Epithelial cell of esophagus (primary cell): ENCODE measurements at places on chromosomes 2 and 18.

DNA sequence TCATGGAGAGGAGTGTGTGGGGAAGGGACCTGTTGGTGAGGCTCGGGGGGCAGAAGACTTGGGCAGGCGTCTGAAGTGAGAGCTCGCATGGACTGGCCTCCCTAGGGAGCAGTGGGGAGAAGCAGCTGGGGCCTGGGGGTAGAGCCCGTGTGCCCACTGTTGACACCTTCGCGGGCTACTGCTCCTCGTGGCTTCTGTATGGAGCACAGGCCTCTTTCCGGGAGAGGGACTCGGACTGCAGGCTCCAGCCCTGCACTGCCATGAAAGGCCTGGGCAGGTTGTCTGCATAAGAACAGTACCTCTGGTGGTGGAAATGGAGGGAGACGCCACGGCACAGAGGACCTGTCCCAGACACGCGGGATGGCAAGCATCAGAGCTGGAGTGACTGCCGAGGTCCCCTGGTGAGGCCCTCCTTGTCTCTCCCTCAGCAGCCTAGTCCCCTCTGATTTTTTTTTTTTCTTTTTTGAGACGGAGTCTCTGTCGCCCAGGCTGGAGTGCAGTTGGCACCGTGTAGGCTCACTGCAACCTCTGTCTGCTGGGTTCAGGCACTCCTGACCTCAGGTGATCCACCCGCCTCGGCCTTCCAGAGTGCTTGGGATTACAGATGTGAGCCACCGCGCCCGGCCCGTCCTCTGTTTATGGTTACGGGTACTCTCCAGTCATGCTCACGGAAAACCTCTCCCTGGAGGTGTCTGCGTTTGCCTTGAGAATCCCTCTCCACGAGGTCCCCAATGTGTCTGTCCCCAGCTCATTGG, 44.7 kb upstream of the PTMA start:
- DNase-seq = no peak

- no peak for DNase-seq
These were observed 412.5 kb upstream of the SPHKAP start for GRCh38 chr2:228594012-228594411.

DNA sequence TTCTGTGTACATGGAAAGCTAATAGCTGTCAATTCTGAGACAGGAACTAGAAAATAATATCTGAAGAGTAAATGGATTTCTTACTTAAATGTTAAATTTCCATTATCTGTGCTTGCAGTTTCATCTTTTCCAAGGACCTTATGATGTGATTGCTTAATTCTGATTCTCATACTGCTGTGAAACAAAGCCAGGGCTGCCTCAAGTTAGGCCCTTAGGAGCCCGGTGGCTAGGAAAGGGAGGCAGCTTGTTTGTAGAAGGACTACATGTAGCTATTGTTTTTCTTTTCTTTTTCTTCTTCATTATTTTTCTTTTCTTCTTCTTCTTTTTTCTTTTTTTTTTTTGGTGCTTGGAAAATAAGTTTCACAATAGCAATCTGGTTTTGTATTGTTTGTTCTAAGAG, 50.5 kb downstream of the XRCC5 start:
- no peak for DNase-seq

DNA sequence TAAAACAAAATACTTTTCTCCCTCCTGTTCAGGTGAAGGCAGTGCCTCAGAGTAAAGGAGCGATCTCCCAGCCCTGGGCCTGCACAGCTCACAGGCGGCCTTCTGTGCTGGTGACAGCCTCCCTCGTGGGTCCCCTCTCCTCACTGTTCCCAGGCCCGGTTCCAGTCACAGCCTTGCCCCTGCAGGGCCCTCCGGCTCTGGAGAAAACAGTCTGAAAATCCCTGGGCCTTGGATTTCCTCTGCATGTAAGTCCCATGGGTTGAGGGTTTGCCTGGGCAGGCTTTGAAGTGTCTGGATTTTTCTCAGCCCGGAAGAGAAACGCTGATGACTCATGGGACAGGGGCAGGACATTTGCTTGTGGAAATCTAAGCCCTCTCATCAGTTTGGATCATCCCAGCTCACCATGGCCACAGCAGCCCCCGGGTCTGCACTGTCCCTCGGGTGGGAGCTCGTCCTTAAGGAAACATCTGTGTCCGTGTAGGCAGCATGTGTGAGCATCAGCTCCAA, 186.1 kb upstream of the RAB12 start:
- DNase-seq = peak; percentile 78

- peak; percentile 80 for DNase-seq
These were observed 243.9 kb downstream of the NR4A2 start for GRCh38 chr2:156088587-156088986.

GRCh38 chr2:111685342-111685741, 198.7 kb downstream of the ANAPC1 start:
- no peak for DNase-seq

DNA sequence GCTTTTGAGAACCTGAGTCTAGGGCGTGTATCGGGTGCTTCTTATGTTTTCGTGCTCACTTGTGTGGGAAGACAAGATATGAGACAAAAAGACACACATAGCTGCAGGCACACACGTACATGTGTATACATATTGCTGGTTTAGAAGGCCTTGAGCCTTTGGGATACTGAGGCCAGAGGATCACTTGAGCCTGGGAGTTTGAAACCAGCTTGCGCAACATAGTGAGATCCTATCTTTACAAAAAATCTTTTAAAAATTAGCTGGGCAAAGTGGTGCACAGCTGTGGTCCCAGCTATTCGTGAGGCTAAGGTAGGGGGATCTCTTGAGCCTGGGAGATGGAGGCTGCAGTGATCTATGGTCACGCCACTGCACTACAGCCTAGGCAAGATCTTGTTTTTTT, 18.8 kb upstream of the NEDD4L start:
- no peak for DNase-seq

- DNase-seq = no peak
These were observed 813.3 kb downstream of the DCC start for GRCh38 chr18:53153281-53153680.

GRCh38 chr2:241609859-241610793, 26.8 kb downstream of the THAP4 start:
- DNase-seq = peak; percentile 91

DNA sequence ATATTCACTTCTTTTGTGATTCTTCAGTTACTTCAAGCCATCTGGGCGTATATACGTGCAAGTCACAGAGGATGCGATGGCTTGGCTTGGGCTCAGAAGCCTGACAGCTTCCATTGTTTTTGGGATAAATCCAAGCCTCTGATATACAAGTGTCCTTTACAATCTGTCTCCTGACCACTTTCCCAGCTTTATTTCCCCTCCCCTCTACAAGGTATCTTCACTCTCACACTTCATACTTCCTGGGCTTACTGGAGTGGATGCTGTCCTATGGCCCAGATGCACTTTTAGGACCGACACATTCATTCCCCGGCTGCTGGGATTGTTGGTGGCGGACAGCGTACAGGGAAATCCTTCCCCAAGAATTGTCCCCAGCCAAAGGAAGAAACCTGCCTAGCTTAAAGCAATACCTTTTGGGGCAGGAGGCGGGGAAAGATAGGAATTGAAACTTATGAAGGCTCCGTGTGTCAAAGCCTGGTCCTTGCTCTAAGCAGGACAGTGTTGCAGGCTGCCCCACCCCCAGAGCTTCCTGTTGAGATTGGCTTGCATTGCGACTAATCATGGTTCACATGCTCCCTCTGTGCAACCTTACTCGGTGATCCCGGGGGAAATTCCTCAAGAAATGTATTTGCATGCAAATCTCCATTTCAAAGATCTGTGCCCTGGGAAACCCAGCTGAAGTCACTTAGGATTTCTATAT, 802.9 kb upstream of the ID2 start:
- no peak for DNase-seq

GRCh38 chr18:62784966-62785413, 69.6 kb downstream of the PHLPP1 start:
- DNase-seq = no peak

DNA sequence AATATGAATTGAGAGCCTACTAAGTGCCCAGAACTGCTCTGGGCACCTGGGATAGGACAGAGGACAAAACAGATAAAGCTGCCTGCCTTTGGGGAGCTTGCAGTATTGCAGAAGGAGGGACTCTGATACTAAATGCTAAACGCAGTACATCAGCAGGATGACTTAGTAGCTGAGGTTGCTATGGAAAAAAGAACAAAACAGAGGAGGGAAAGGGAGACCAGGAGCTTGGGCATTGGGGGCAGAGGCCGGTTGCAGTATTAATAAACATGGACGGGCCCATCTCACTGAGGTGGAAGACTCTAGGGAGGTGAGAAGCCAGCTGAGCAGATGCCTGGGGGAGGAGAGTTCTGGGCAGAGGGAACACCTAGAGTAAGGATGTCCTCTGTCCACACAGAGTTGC, 66.1 kb upstream of the SP3 start:
- no peak for DNase-seq

DNA sequence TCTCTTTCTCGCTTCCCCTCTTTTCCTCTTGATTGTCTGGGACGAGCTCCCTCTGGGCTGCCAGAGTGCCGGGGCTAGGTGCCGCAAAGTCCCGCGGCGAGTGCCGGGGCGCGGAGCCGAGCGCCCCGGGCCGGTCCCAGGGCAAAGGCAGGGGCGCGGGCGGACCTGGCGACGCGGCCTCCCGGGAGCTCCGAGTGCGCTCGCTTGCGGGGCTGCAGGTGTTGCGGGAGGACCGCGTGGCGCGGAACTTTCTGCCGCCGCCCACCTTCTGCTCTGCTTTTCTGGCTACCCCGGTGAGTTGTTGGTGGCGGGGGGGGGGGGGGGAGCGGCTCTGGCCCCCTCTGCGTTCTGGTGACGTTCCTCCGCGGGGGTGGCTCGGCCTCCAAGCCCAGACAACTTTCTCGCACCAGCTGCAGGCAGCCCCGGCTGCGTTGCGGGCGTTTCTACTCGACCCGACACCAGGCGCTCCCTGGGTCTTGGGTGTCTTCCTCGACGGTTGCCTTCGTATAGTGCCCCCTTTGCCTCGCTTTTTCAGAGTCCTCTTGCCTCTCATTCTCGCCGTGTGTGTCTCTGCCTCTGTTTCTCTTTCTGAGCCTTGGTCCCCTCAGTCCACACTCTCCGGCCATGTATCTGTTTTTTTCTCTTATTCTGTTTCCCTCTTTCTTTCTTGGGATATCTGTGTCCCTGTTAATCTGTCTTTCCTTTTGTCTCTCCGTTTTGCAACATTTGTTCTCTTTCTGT, 759 bp downstream of the GALNT13 start:
- no peak for DNase-seq

GRCh38 chr18:63444580-63444979, 22.3 kb upstream of the VPS4B start:
- peak; percentile 98 for DNase-seq

DNA sequence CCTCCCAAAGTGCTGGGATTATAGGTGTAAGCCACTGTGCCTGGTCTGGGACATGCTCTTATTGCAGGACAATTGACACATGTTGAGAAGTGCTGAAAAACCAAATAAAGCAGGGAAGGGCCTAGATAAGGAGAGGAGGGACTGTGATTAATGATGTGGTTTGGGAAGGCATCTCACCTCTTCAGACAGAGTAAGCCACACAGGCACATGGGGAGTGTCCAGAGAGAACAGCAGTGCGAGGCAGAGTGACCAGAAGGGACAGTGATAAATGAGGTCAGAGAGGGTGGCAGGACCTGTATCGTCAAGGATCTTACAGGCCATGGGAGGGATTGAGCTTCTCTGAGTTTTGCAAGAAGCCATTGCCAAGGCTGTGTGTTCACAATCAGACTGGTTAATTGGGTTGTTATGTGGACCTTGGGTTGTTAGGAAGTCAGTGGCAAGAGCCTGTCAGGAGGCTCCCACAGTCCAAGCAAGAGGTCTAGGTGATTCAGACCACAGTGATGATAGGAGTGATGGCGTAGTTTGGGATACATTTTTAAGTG, 58.5 kb downstream of the EIF5B start:
- DNase-seq = no peak

- no peak for DNase-seq
These were observed 539.0 kb downstream of the SOX11 start for GRCh38 chr2:6231166-6231565.

- no peak for DNase-seq
These were observed 48.6 kb downstream of the ANO7 start for GRCh38 chr2:241237047-241237446.

DNA sequence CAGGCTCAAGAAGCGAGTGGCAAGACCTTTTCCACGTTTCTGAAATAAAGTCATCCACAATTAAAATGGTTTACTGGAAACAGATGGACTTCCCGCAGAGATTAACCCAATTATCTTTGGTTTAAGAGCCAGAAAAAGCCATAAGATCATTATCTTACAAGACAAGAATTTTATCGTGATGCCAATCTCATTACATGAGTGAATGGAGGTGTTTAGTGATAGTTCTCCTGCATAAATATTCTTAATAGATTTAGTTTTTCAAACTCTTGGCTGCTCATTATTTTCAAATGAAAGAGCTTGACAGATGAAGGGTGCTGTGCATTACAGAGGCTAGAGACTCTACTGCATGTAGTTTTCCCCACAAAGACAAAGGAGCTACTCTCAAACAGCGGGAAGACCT, 1028.4 kb upstream of the PIK3C3 start:
- DNase-seq = no peak

DNA sequence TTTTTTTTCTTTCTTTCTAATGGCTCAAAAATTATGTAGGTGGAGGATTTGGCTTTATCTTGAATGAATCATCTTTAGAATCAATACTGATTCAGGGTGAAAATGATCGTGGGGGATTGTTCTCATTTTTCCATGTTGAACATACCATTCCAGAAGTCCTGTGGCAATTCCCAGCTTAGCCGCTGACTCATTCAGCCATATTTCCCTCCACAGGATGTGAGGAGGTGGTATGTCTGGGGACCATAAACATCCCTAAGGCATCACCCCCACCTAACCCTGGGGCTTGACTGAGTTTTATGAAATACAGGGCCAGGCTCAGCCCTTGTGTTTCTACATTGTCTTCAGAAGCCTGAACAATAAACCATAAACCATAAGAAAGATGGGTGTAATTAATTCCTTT, 92.7 kb upstream of the FN1 start:
- DNase-seq = peak; percentile 88

DNA sequence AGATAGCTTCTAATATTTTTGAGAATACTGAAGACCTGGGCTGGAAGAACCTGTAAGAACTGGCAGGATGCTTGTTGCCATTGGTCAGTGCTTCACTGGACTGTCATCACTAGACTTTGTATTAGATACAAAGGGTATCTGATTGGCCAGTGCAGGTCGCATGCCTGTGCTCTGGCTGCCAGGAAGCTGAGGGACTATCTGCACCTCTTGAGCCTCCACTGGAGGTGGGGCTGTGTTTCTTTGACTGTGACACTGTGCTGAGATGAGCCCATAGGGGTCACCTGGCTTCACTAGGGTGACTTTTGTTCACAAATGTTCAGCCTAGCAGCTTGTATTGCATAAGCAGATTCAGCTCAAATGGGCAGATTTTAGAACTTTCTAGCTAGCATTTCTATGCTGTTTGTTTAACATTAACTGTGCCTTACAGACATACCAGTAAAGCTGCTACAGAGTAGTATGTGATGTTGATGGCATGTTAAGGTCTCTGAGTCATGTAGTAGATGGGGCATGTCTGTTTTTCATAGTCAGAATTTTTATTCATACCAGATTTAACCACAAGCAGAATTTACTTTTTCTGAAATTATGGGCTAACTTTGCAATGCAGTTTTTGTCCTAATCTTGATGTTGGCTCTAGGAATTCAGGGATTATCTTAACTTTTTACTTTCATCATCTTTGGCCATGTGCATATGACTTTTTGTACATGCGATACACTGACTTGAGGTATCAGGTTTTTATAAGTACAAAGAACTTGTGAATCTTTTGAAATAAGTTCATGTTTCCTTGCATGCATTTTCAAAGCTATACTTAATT, 56.1 kb downstream of the RHBDD1 start:
- DNase-seq = peak; percentile 59

- DNase-seq = peak; percentile 24
These were observed 73.0 kb upstream of the CYRIA start for GRCh38 chr2:16738361-16739225.

GRCh38 chr2:68832233-68832869, 38.8 kb downstream of the BMP10 start:
- DNase-seq = peak; percentile 65
